ENCODE measurements at places on chromosomes 4 and X.

DNA sequence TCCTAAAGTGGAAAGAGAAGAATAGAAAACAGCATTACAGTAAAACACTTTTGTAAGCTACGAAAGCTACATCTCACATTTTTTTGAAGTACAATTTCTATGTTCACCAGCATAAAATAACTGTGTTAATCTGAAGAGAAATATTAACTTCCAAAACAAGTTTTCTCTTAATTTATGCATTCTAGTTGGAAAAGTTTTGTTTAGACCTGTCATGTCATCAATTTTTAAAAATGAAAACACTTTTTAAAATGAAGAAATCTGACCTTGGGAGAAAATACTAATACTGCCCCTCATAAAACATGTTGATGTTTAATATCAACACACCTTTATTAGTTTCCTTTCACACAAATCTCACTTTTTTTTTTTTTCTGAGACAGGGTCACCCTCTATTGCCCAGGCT, 45.2 kb downstream of the CCDC158 start:
- no peak for DNase-seq

- DNase-seq, result no peak
These were observed 2079.7 kb upstream of the AGA start for GRCh38 chr4:179521952-179522351.

GRCh38 chr4:73698217-73698616, 42.2 kb upstream of the CXCL8 start:
- DNase-seq, result peak; percentile 74

DNA sequence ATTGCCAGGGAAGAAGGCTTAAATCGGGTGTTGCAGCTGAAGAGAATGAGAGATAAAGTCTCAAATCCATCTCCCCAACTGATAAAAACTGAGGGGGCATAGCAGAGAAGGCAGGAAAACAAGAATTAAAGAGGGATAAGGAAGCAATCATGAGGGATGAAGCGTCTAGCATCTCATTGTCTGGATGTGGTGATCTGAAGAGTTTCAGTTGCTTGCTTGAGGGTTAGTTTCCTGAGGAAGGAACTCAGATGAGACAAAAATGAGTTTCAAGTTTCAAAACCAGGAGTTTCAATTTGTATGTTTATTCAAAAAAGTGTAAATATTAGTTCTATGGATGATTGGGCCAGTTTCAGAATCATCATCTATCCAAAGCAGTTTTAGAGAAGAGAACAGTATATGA, 496.9 kb downstream of the RAB28 start:
- no peak for DNase-seq

DNA sequence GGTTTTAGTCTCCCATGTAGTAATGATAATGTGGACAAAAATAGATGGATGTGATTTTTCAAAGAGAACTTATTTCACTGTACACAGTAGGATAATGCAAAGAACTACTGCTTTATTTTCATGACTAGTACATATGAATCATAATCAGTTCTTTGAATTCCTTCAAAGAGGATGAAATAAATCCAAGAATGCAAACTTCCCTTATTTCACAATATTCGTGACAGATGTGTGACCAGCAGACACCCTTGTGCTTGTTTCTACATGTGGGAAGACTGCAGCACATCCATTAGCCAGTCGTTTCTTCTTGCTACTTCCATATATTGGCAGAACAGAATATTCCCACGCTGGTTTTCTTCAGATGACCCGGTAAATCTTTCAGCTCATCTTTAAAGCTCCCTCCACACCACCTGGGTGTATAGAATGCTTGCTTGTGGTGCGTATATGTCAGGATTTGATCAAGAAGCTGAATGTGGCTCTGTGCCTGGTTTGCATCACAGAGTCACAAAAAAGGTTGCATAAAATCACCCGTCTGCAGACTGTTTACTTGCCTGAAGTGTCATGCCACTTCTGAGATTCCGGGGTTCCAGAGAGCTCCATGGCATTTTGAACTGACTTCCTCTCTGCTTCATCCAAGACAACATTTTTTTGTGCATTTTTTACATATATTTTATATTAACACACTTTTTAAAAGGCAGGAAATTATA, 47.7 kb upstream of the FAT4 start:
- peak; percentile 82 for DNase-seq

DNA sequence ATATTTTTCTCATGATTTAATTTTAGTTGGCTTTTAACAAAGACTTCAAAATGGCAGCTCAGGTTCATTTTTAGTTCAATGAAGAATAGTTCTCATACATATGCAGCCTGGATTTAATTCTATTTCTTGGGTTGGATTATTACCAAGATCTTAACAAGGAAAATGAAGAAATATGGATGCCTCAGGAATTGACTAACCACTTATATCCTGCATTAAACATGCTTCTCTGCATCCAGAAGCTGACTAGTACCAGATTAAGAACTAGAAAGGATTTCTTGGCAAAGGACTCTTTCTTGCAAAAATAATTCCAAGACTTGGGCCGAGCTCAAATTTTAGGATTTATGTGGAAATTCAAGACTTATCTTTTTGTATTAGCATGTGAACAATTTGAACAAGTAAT, 5.6 kb upstream of the KLHL2 start:
- no peak for DNase-seq

DNA sequence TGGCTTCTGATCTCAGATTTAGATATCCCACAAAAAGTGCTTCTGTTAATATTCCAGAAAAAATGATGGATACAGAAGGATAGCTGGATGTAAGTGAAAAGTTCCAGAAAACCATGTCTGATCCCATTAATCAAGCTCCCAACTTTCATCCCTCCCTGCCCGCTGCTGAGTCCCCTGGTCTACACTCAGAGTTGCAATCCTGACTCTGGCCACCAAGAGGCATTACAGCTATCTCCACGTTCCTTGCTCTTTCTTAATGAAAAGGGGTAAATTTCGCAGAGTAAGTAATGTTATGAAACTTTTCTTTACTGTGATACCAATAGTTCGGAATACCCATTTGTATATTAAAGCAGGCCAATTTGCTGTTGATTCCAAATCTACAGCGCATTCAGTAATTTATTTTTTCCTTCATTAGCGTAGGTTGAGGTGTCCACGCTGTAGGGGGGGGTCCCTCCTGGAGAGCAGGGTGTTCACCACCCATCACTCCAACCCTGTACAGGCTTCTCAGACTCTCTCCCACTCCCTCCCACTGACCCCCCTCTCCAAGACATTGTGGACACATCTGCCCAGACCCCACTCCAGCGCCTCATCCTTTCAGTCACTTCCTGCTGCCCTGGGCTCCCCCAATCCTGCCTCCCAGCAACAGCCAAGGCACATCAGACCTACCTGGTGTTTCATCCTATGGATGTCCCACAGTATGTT, 55.1 kb downstream of the RAB40A start:
- no peak for DNase-seq

DNA sequence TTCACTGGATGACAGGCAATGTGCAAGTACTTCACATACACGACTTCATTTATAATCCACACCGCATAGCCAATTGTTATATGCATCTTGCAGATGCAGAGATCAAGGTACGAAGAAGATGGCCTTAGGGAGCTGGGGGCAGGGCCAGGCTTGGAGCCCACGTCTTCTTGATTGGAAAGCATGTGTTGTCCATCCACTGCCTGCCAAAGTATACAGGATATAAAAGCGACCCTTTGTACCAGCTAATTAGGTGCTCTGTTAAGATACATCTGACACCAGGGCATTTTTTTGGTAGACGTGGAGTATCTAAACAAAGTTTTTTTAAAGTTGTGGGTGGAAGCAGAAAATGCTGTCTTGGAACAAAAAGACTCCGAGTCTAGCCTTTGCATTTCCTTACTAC, 1.4 kb downstream of the C4orf36 start:
- no peak for DNase-seq

GRCh38 chr4:76772498-76773106, 125.3 kb downstream of the SOWAHB start:
- peak; percentile 52 for DNase-seq

GRCh38 chrX:94204524-94204923, 530.5 kb downstream of the FAM133A start:
- DNase-seq, result no peak

GRCh38 chr4:156584100-156584499, 387.5 kb downstream of the PDGFC start:
- no peak for DNase-seq
